ENCODE measurements at places on chromosomes 2 and 18. TPM values are rescaled to one million over a fixed set of nuclear protein-coding genes. Genes with fewer than 3 reads are reported as not detected.

- no peaks in the 10 kb centered on the region for H3K36me3 ChIP-seq
- no peak overlapping the region for H3K27ac ChIP-seq
- no peak overlapping the region for H3K4me3 ChIP-seq
- no peak for DNase-seq
Observed at GRCh38 chr2:102273619-102274211, 37.6 kb upstream of the IL1RL1 start.

GRCh38 chr2:8138923-8139667, 542.8 kb upstream of the ID2 start:
- H3K4me1 ChIP-seq, result peaks cover 14% of the 10 kb centered on the region
- peak; percentile 81 for DNase-seq
- no peaks in the 10 kb centered on the region for H3K36me3 ChIP-seq
- H3K27me3 ChIP-seq, result no peaks in the 10 kb centered on the region

DNA sequence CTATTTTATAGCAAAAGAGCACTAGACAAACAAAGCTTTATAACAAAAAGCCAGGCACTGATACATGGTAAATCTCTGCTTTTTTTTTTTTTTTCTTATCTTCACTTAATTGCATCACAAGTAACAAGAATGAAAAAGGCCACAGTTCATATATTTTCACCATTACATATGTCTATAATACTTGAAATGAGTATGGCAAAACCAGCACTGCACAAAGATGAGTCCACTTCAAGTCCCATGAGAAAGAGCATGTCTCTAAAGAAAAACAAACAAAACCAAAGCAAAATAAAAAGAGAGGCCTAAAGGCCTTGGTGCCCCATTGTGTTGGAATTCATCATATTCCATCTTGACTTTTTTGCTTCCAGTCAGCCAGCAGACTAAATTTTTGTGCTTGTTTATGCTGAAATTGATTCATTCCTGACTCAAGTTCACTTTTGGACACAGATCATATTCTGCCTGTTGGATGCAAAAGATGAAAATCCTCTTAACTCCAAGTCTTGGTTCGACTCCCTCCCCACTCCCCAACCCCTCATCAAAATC, 264.9 kb upstream of the CCDC68 start:
- H3K27ac ChIP-seq, result no peak overlapping the region
- no peaks in the 10 kb centered on the region for H3K27me3 ChIP-seq

DNA sequence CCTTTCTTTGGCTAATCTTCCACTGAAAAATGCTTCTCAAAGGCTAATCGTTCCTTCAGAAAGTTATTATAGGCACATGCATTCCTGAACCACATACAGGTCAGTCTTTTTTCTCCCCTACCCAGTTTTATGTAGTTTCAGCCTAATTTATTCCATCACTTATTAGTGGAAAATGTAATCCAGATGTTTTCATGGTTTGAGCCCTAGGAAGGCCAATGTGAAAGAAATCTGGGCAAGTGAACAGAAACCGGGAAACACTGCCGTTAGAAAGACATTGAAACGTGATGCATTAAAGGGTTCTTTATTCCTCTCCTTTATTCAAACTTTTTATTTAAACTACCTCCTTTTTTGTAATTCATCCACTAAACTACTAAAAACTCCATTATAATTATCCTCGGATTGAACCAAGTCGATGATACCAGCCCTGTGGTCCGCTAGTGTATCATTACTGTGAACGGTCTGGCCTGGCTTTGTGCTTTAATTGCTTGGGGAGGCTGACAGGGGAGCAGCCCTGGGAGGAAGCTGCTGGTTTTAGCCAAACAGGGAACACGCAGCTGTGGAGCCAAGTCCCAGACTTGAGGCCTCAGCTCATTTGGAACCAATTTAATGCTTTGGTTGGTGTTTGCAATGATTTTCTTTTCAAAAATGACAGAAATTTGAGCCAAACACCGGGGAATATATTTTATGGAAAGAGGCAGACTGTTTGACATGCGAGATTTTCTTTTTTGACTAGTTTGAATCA, 149.2 kb downstream of the ARHGAP28 start:
- H3K27me3 ChIP-seq, result no peaks in the 10 kb centered on the region
- no peak for DNase-seq
- H3K4me1 ChIP-seq, result no peaks in the 10 kb centered on the region
- H3K36me3 ChIP-seq, result no peaks in the 10 kb centered on the region
- no peak overlapping the region for H3K27ac ChIP-seq

DNA sequence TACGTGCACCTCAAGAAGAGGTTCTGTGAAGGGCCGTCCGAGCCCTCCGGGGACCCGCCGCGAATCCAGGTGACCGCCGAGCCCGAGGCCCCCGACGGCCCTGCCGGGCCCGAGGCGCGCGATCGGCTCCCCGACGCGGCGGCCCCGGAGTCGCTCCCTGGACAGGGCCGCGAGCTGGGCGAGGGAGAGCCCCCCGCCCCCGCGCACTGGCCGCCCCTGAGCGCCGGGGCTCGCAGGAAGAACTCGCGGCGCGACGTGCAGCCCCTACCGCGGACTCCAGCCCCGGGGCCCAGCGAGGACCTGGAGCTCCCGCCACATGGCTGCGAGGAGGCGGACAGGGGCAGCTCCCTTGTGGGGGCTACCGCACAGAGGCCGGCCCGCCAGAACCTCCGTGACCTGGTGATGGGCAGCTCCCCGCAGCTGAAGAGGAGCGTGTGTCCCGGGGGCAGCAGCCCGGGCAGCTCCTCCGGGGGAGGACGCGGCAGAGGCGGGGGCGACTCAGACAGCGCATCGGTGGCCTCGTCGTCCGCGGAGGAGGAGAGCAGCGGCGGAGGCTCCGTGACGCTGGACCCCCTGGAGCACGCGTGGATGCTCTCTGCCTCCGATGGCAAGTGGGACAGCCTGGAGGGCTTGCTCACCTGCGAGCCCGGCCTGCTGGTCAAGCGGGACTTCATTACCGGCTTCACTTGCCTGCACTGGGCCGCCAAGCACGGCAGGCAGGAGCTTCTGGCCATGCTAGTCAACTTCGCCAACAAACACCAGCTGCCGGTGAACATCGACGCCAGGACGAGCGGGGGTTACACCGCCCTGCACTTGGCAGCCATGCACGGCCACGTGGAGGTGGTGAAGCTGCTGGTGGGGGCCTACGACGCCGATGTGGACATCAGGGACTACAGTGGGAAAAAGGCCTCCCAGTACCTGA, 812 bp downstream of the SOWAHC start:
- no peaks in the 10 kb centered on the region for H3K27me3 ChIP-seq
- H3K36me3 ChIP-seq, result peaks cover 5% of the 10 kb centered on the region

DNA sequence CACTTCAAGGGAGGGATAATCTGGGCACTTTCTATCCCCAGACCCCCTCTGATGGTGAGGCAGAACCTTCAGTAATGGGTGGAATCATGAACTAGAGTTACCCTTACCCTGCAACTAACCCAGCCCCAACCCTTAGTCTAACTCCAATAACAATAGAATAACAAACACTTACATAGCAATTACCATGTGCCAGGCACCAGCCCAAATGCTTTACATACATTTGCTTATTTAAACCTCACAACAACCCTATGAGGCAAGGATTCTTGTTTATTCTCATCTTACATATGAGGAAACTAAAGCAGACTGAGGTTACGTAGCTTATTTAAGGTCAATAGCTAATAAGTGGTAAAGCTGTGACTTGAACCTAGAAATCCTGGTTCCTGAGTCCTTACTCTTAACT, 132.8 kb downstream of the CYP26B1 start:
- no peaks in the 10 kb centered on the region for H3K4me1 ChIP-seq
- no peak overlapping the region for H3K27ac ChIP-seq
- no peaks in the 10 kb centered on the region for H3K27me3 ChIP-seq
- peak; percentile 5 for DNase-seq

DNA sequence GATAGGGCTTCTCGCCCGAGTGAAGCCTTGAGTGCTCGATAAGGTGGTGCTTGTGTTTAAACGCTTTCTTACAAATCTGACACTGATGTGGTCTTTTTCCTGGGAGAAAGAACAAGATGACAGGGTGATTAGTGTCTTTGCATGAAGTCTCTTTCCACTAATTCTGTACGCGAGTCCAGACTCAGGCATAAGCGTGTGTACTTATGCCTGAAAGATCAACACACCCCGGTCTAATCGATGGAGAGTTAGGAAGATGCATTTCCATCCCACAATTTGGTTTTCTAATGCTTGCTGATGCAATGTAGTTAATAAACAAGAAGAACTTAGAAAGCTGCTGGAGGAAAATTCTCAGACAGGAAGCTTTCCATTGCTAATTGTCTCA, 130.0 kb downstream of the ZEB2 start:
- no peaks in the 10 kb centered on the region for H3K27me3 ChIP-seq
- peaks cover 13% of the 10 kb centered on the region for H3K36me3 ChIP-seq
- no peak for DNase-seq
- no peaks in the 10 kb centered on the region for H3K4me1 ChIP-seq
- H3K27ac ChIP-seq, result peak overlapping the region; percentile 55
- H3K4me3 ChIP-seq, result no peak overlapping the region

- no peak for DNase-seq
- H3K4me3 ChIP-seq, result no peak overlapping the region
- H3K27ac ChIP-seq, result no peak overlapping the region
- no peaks in the 10 kb centered on the region for H3K27me3 ChIP-seq
- no peaks in the 10 kb centered on the region for H3K4me1 ChIP-seq
Observed at GRCh38 chr2:168278424-168278888, 31.1 kb upstream of the STK39 start.

DNA sequence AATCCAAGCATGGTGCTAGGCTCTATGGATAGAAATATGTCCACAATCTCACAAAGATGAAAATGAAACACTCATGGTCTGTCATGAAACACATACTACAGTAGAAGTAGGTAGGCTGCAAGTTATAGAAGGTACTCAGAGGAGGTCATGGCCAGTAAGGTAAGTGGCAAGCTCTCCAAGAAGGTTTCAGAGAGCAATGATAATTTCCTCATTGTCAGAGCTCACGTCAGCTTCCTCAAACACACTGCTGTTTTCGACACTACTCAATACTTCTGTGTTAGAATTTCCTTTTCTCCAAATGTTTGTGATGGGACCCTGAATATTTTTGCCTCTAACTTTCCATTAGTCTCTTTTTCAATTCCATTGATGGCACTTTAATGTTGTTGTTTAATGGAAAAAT, 25.5 kb downstream of the CCDC141 start:
- H3K36me3 ChIP-seq, result no peaks in the 10 kb centered on the region
- no peak overlapping the region for H3K4me3 ChIP-seq
- H3K4me1 ChIP-seq, result no peaks in the 10 kb centered on the region
- H3K27ac ChIP-seq, result no peak overlapping the region

- H3K4me3 ChIP-seq, result no peak overlapping the region
- peaks cover 25% of the 10 kb centered on the region for H3K36me3 ChIP-seq
- H3K27me3 ChIP-seq, result no peaks in the 10 kb centered on the region
- peak overlapping the region; percentile 1 for H3K27ac ChIP-seq
- no peak for DNase-seq
Observed at GRCh38 chr2:237879991-237880560, 20.7 kb downstream of the RAMP1 start.

DNA sequence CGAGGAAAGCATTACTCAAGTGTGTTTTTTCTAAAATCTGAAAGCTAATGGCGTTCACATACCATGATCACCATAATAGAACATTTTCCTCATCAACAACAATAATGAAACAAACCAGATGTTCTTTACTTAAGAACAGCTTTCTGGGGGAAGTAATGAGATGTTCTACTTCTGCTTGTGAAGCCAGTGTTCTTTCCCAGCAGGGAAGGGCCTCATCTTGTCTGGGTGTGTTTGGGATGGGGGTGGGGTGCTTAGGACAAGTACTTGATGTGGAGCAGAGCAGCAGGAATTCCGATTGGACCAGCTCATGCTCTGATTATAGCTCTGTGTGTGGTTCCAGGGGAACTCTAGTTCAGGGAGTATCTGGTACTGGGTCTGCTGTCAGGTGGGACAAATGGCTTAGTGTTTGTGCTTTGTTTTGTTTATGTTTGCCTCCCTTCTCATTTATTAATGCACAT, 163.0 kb upstream of the NOSTRIN start:
- no peak for DNase-seq
- no peaks in the 10 kb centered on the region for H3K4me1 ChIP-seq
- no peak overlapping the region for H3K4me3 ChIP-seq
- no peaks in the 10 kb centered on the region for H3K36me3 ChIP-seq

DNA sequence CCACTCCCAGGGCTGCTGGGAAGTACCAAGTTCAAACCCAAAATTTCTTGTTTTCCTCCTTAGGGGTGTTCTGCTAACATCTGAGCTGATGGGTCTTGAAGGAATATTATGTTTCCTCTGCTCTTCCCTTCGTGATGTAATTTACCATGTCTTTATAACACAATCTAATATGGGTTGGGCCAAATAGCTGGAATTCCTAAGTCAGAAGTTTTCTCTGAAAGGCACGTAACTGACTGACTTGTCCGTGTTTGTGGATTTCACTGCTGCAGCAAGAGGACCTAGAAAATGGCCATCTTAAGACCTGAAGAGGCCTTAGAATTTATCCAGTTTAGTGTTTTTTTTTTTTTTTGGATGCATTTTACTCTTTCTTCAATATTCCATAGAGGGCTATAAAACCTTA, 256.7 kb downstream of the DCDC2C start:
- no peak for DNase-seq
- H3K4me1 ChIP-seq, result no peaks in the 10 kb centered on the region
- no peak overlapping the region for H3K27ac ChIP-seq
- H3K36me3 ChIP-seq, result no peaks in the 10 kb centered on the region
- H3K4me3 ChIP-seq, result no peak overlapping the region
- no peaks in the 10 kb centered on the region for H3K27me3 ChIP-seq

DNA sequence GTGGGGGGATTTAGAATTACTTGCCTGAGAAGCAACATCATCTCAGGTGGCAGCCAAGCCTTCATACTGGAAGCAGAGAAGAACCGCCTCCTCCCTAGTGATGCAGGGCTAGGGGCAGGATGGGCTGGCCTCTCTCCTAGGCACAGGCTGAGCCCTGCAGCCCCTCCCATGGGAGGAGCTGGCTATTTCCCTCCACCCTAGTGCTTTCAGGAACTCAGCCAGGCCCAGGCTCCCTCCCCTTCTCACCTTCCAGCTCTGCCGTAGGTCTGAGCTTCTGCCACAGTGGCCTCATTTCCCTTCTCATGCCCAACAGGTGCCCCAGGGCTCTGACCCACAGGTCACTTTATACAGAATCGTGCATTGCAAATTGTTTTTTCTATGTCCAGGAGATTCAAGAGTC, 31.0 kb downstream of the CENPA start:
- no peaks in the 10 kb centered on the region for H3K36me3 ChIP-seq
- no peak overlapping the region for H3K4me3 ChIP-seq
- H3K27me3 ChIP-seq, result no peaks in the 10 kb centered on the region
- H3K27ac ChIP-seq, result no peak overlapping the region
- no peak for DNase-seq

- DNase-seq, result no peak
- no peak overlapping the region for H3K4me3 ChIP-seq
- no peak overlapping the region for H3K27ac ChIP-seq
- H3K4me1 ChIP-seq, result no peaks in the 10 kb centered on the region
- H3K36me3 ChIP-seq, result no peaks in the 10 kb centered on the region
Observed at GRCh38 chr18:77422974-77423867, 173.6 kb downstream of the GALR1 start.

CREG2 gene
- total RNA-seq, result not detected

NAT8 gene
- not detected for total RNA-seq

ABCG5 gene
- total RNA-seq, result 4.0 TPM

FZD7 gene
- total RNA-seq, result 32.5 TPM

PRSS56 gene
- not detected for total RNA-seq

CRIM1 gene
- 273 TPM for total RNA-seq

DDX18 gene
- total RNA-seq, result 20.5 TPM

MC4R gene
- total RNA-seq, result not detected

GALR1 gene
- total RNA-seq, result not detected

KLHL41 gene
- total RNA-seq, result 0.21 TPM
